Fibroblast of mammary gland (primary cell): ENCODE measurements at places on chromosomes 4 and X.

GRCh38 chr4:94671113-94671512 is 86.6 kb upstream of the BMPR1B start:
- DNase-seq, result no peak

GRCh38 chr4:145679991-145680455 is at the start of gene C4orf51:
C4orf51 (plus strand) TSS chr4:145680146; CDS start chr4:145680204, 58 bp downstream.
- peak; percentile 73 for DNase-seq

- no peak for DNase-seq
These were observed 194.0 kb downstream of the SMIM20 start for GRCh38 chr4:26108054-26108453.

DNA sequence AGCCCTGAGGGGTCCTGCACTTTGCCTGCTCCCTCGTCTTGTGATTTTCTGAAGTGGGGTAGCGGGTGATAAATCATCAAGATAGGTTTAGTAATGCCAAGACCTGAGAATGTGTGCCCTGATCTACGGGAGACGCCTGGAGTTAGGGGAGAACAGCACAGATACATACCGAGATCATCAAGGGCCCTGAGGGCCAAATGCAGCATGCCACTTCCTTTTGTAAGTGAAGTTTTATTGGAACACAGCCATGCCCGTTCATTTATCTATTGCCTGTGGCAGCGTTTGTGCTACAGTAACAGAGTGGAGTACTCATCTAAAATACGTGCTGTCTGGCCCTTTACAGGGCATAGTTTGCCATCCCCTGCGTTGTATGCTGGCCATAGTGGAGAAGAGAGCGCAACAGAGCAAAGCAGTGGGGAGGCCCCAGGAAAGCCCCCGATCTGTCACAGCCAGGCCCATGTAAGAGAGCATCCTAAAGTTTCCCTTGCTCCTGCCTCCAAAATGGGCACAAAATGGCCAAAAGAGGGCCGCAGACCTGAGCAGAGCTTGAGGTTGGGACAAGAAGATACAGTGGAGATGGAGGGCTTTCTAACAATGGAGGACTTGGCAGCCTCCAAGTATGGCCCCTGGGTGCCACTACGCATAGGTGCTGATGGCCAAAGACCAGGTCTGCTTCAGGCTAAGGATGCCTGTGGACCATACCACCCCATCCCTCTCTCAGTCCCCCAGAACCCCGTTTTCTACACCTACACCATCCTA is 167.0 kb downstream of the SMIM20 start:
- DNase-seq, result no peak

GRCh38 chr4:168480931-168481611 is 779 bp upstream of the DDX60L start:
- DNase-seq, result peak; percentile 84

- no peak for DNase-seq
These were observed 115.8 kb downstream of the NAA11 start for GRCh38 chr4:79209822-79210635.

- DNase-seq, result no peak
These were observed 123.4 kb downstream of the MFAP3L start for GRCh38 chr4:169902658-169903345.

GRCh38 chr4:121479808-121480207 is 99.0 kb upstream of the QRFPR start:
- DNase-seq, result no peak

- no peak for DNase-seq
These were observed 113.3 kb upstream of the ATP6AP2 start for GRCh38 chrX:40467454-40467853.

- peak; percentile 1 for DNase-seq
These were observed 39.6 kb downstream of the NUDT11 start for GRCh38 chrX:51456814-51457213.

DNA sequence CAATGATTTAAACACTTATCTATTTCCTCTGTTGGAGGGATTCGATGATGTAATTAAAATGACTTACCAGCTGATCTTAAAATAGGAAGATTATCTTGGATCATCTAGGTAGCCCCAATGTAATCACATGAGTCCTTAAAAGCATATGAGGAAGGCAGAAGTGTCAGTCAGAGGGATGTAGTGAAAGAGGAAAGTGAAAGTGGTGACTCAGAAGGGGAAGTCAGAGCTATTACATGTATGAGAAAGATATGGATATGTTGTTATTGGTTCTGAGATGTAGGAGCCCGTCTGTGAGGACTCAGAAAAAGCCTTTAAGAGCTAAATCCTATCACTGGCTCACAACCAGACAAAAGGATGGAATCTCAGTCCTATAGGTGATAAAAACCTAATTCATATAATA is 456.4 kb downstream of the DACH2 start:
- no peak for DNase-seq

DNA sequence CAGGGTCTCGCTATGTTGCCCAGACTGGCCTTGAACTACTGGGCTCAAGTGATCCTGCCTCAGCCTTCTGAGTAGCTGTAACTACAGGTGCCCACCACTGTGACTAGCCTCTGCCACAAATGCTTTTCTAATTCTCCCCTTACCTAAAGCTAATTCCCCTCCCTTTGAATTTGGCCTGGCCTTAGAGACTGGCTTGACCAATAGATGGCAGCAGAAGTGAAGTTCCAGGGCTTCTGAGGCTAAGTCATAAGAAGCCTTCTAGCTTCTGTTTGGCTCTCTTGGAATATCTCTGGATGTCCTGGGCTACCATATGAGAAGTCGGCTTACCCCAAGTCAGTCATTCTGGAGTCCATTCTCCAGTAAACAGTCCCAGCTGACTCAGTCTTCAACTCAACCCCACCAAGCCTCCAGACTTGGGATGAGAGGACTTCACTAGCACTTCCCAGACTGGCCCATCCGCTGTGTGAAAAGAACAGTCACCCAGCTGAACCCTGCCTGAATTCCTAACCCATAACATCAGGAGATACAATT is 61.0 kb downstream of the HPRT1 start:
- DNase-seq, result peak; percentile 84

GRCh38 chrX:8010105-8010504 is 82.9 kb upstream of the PNPLA4 start:
- DNase-seq, result no peak

- DNase-seq, result no peak
These were observed 12.3 kb upstream of the NAA11 start for GRCh38 chr4:79338148-79338547.

- no peak for DNase-seq
These were observed 2.6 kb downstream of the HCCS start for GRCh38 chrX:11113731-11114130.

DNA sequence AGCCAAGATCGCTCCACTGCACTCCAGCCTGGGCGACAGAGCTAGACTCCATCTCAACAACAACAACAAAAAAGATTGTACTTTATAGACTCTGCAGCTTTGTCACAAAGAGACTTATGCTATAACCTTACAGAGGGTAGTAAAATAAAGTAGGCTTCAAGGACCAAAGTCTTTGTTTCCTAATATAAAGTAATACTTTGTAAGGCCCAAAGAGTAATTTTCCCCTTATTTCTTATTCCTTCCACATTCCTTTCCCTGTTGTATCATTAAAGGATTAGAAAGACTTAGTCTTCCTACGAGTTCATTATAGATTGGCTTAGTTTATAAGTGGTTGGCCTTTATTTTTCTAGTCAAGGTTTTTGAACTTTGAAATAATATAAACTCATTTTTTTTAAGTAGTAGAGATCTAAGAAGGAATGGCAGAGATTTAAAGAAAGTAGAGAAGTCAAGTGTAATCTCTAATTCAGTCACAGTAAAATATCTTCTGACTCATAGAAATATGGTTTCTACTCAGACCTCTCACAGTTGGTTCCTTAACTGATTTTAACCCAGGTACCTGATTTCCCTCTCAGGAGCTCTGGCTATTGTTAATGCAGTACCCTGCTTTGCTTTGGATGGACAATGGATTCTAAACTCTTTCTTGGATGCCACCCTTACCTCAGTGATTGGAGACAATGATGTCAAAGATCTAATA is 26.2 kb downstream of the YY2 start:
- no peak for DNase-seq

DNA sequence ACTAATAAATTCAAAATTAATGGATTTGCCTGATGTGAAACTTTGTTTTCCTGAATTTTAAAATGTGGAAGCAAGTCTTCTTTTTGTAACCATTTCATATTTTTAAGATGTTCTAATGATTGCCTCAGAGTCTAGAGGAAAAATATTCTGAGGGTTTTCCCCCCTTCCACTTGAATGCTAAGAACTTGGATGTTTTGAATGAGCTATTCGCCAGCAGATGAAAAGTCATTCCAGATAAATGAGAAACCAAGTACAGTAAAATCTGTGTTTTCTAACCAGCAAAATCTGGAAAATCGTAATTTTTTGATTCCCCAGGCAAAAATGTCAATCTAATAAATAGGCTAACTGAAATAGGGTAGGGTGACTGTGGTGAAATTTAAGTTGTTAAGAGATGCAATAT is 45.6 kb downstream of the SLIT2 start:
- DNase-seq, result peak; percentile 16

GRCh38 chrX:66632473-66632872 is 6.4 kb downstream of the EDA2R start:
- DNase-seq, result peak; percentile 59

- DNase-seq, result no peak
These were observed 71.6 kb upstream of the DHX15 start for GRCh38 chr4:24655971-24656370.

GRCh38 chr4:124745985-124746801 is 33.7 kb upstream of the ANKRD50 start:
- DNase-seq, result no peak

DNA sequence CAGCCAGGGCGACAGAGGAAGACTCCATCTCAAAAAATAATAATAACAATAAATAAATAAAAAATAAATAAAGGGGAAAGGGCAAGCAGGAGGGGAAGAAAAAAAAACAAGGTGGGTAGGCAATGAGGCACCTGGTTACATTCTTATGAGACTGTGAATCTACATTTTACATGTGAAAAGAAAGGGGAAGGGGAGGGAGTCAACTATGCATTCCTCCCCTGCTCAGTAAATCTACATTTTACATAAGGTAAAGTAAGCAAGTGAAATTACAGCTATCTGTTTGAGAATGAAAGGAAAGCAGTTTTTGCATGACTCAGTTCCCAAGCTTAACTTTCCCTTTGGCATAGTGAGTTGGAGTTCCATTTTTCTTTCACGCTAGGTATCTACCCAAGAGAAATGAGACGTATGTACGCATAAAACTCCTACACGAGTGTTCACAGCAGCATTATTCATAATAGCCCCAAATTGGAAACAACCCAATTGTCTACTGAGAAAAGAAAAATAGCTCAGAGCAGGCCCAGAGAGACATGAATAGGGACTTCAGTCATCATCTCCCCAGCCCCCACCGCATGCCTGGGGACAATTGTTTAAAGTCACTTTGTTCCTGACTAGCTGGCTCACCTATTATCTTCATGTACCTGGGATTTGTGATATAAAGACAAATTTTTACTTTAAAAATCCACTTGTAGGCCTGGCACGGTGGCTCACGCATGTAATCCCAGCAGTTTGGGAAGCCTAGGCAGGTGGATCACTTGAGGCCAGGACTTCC is 52.4 kb downstream of the DDX3X start:
- DNase-seq, result peak; percentile 56

DNA sequence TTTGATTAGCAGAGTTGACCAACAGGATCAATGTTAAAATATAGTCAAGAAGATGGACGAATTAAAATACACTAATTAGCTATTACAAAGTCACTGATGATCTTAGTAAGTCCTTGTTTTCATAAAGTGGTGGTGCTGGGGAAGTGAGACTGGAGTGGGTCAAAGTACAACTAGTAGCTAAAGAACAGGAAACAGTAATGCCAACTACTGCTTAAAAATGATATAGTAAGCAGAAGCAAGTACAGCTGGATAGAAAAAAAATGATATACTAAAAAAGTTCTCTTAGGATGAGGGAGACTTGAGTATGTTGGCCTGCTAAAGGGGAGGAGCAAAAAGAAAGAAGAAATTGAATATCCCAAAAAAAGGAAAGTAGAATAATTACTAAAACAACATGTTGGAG is 580.8 kb upstream of the FTHL17 start:
- DNase-seq, result no peak

DNA sequence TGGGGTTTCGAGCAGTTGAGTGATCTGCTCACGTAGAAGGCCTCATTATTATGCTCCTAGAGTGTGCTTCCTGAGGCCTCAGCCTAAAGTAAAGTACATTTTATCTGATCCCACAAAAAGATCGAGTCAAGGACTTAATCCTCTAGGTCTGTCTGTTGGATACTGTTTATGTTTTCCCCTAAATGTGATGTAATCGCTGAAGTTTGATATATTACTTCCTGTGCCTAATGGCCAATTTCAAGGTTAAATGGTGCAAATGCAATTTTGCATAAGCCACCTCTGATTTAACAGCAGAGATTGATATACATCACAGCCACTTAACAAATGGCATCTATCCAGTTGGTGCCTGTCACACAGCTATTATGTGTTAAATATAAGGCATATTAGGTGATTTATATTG is 19.4 kb upstream of the SERTM2 start:
- no peak for DNase-seq

DNA sequence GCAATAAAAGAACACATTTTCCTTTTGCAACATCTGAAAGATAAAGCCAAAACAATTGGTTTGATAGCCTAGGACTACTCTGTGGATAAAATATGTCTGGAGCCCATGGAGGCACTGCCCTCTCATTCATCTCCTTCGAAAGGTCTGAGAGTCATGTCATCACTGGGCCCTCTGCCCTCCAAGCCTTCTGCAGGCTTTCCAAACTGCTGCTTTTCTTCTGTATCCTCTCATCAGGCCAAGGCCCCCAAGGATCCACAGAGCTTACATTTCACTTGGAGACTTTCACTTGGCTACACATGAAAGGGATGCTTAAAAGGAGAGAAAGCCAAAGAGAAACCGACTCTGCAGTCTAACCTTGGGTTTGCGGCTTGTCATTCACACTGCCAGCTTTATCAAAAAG is 109.9 kb downstream of the SH3RF1 start:
- peak; percentile 84 for DNase-seq

DNA sequence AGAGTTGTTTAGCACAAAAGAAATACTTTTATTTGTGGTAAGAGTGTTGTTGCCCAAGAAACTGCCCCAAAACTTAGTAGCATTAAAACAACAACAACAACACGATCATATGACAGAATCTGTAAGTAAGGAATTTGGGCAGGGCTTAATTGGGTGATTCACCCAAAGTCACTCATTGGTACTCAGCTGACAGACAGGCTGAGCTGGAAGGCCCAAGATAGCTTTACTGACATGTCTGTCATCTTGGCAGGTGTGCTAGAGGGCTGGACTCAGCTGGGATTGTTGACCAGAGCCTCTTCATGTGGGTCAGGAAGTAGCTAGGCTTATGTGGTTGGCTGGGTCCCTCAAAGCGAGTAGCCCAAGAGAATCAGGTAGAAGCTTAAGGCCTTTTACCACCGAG is 52.3 kb downstream of the KIAA0232 start:
- DNase-seq, result peak; percentile 53
